ENCODE measurements at places on chromosomes 16 and 17. TPM values are rescaled to one million over a fixed set of nuclear protein-coding genes. Genes with fewer than 3 reads are reported as not detected.

TBC1D3E gene
- not detected for total RNA-seq

GDPD3 gene
- 19.5 TPM for total RNA-seq

AOC2 gene
- 1.8 TPM for total RNA-seq

MAF gene
- 32.6 TPM for total RNA-seq

TPSG1 gene
- not detected for total RNA-seq

C16orf54 gene
- 51.2 TPM for total RNA-seq

SYNGR3 gene
- total RNA-seq: 17.6 TPM

MT1F gene
- 20.6 TPM for total RNA-seq

CNGB1 gene
- not detected for total RNA-seq

SALL1 gene
- total RNA-seq: not detected

FADS6 gene
- total RNA-seq: not detected

ARL5C gene
- 0.35 TPM for total RNA-seq

KRT33B gene
- not detected for total RNA-seq

SLC5A11 gene
- not detected for total RNA-seq

MYOCD gene
- total RNA-seq: not detected

KRTAP1-1 gene
- total RNA-seq: not detected

RASD1 gene
- 2.2 TPM for total RNA-seq

NXPH3 gene
- 0.09 TPM for total RNA-seq

NPIPA5 gene
- total RNA-seq: 22.5 TPM

GDPD1 gene
- total RNA-seq: 2.9 TPM

RPL13 gene
- 2,153 TPM for total RNA-seq

MYH8 gene
- not detected for total RNA-seq

TBC1D16 gene
- total RNA-seq: 1.2 TPM

CACNA1H gene
- 1.3 TPM for total RNA-seq

PRSS33 gene
- not detected for total RNA-seq

SHISA9 gene
- not detected for total RNA-seq

DHRS7C gene
- total RNA-seq: not detected

SPECC1 gene
- 11.4 TPM for total RNA-seq

CNTD1 gene
- total RNA-seq: not detected

GINS2 gene
- 61.7 TPM for total RNA-seq

AMFR gene
- 48.9 TPM for total RNA-seq

TERB1 gene
- total RNA-seq: 0.47 TPM

MYO19 gene
- total RNA-seq: 140 TPM

IL21R gene
- total RNA-seq: 38.0 TPM

ZNF598 gene
- total RNA-seq: 76.2 TPM

SPNS3 gene
- total RNA-seq: 17.6 TPM

HIC1 gene
- total RNA-seq: 88.5 TPM

SLC35G3 gene
- not detected for total RNA-seq

Data from activated CD8-positive, alpha-beta memory T cell treated with anti-CD3 and anti-CD28 coated beads, Interleukin-2, amount 10 ng/mL, durations not matched to agents 7 days and 5 days (primary cell).